ENCODE measurements at places on chromosomes 5 and 9.

DNA sequence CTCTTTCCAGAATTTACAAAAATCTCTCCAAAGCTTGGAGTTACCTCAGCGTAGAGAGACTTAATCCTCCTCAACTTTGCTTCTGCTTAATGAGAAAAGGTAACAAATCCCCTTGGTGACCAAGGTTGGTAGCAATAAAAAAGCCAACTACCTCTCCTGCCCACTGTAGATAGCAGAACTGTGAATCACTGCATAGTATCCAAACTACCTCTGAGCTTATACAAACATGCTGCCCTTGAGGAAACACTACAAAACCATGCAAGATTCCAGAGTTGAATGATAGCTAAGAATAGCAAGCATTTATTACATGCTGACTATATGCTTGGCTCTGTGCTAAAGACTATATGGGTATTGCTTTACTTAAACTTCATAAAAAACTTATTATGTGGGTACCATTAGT is 2.8 kb upstream of the ADAMTS12 start:
- no peak for DNase-seq

DNA sequence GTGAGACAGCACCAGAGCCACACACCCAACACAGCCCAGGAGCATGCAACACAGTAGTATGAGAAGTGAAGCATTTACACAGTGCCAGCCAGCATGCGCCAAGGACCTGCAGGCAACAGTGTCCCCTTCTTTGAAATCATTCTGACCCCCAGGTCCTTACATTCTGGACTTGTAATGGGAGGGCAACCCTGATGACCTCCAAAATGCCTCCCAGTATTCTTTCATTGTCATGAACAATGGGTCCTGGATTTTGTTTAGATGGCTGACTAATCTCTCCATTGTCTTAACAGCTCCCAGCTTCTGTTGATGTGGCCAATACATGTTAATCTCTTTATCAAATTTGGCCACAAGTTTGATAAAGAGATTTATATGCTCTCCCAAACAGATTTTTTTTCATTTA is 417.1 kb downstream of the DMRTA1 start:
- DNase-seq, result no peak

DNA sequence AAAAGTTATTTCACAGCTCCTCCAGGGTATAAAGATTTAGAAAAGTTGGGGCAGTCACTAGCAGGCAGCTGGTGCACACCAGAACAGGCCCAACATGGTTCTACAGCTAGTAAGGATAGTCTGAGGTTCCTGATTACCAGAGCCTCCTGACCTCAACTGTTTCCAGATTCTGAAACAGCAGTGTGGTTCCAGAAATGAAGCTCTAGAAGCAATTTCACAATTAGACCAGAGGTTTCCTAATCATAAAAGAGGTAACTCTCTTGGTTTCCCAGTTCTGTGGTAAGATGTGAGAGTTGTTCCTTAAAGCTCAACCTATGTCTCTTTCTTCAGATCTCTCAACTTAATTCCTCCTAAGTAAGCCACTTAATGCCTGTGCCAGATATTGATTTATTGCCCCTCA is 11.9 kb downstream of the AGTPBP1 start:
- no peak for DNase-seq

DNA sequence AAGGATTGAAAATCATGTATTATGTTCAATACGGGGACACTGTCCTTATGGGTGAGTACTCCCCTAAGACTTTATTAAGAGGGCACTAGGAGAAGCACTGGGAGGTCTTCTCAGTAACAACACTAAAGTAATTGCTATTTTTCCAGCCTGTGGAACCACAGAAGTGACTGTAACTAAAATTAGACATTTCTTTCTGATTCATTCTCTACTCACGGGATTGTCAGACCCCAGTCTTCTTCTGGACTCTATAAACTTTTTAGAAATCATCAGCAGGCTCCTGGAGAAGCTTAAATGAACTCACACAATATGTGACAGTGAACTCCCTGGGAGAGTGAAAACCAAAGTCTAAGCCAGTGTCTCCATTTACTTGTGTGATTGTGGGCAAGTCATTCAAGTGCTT is 14.5 kb downstream of the TLR4 start:
- DNase-seq, result no peak

- DNase-seq, result no peak
Observed at GRCh38 chr9:87873607-87874303, 8.9 kb upstream of the SPATA31E1 start.

DNA sequence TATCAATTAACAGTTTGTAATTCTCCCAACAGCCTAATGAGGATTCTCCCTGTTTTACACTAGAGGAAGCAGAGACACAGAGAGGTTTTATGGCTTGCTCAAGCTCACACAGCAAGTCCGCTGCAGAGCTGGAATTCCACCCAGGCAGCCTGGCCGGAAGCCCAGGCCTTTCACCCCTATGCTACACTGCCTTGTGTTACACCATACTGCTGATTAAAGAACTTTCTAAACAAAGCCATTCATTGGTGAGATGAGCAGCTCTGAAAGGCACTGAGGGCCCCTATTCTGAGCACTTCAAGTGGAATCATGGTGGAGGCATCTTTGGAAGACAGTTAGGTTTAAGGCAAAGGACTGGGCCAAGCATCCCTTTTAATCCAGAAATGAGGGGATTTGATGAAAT is 14.7 kb upstream of the LARP1 start:
- no peak for DNase-seq

DNA sequence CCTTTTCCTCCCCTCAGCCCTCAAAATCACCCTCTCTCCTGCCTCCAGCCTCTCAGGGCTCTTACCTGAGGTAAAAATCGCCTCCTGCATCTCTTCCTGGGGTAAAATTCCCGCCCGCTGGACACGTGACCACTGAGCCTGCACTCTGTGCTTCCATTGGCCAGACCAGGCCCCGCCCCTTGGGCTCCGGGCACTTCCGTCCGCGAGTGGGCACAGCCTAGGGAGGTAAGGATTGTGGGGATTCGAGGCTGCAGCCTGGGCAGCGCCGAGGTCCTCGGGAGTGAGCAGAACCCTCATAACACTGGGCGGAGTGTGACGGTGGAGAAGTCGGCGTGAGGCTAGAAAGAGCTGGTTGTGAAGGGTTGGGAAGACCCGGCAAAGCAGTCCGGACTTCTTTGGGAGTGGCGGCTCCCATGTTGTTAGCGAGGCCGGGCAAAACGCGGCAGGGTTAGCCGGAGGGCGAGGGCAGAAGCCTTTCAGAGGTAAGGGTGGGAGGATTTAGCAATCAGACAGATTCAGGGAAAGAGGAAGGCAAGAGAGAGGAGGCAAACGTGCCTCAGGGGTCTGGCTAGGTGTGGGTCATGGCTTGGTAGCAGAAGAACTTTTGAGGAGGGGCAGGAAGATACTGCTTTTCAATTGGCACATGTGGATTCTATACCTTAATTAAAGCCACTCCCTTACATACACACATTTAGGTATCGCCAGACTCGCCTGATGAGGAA is at the start of gene SHOC1:
Gene SHOC1 (minus strand): TSS at position 103 of the 722 bp plus-strand sequence. CDS start 3,519 bp downstream, outside the sequence.
- no peak for DNase-seq

- no peak for DNase-seq
Observed at GRCh38 chr9:92740446-92740961, 24.1 kb downstream of the BICD2 start.

DNA sequence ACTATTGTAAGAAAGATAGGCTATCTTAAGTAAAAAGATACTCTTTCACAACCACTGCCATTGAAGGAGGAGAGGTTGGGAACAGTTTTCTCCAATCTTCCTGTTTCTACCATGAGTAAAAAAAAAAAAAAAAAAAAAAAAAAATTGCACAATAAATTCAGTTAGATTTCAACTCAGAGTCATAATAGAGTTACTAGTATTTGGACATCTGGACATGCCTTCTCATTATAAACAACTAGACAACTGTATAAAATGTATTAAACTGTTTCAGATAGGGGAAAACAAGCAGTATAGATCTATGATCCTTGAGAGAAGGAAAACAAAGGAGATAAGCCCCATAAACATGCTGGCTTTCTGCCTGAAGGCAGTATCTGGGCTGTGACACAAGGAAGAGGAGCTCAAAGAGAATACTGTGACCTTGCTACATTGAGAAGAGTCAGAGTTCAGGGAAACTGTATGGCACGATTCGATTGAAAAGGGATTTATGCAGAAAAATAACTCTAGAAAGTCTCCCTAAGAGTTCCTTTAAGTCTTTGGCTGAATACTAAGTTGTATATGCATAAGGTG is 249.2 kb upstream of the POU5F2 start:
- DNase-seq, result no peak

DNA sequence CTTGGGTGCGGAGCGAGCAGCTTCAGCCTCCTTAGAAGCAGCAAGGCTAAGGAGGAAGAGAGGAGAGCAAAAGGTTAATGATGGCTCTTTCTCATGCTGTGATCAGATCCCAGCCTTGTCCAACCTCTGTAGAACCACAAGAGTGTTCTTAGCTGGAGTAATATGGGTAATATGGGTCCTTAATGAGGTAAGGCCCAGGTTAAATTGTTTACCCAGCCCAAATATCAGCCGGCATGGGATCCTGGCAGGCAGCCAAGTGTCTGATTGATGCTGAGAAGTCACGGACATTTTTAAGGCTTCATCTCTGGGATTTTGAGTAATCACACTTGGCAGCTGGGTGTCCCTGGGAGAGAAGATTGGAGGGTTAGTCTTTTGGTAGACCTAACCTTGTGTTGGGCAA is 32.3 kb downstream of the GLRA1 start:
- no peak for DNase-seq

All from dermis microvascular lymphatic vessel endothelial cell (primary cell).